ENCODE measurements at places on chromosomes 5 and 9. TPM values are rescaled to one million over a fixed set of nuclear protein-coding genes. Genes with fewer than 3 reads are reported as not detected.

GRCh38 chr5:118311103-118311819, 677.1 kb downstream of the DTWD2 start:
- no peak for DNase-seq
- H3K4me3 ChIP-seq = no peak overlapping the region
- H3K4me1 ChIP-seq = no peaks in the 10 kb centered on the region
- H3K27ac ChIP-seq = no peak overlapping the region
- H3K36me3 ChIP-seq = no peaks in the 10 kb centered on the region
- no peaks in the 10 kb centered on the region for H3K27me3 ChIP-seq

DNA sequence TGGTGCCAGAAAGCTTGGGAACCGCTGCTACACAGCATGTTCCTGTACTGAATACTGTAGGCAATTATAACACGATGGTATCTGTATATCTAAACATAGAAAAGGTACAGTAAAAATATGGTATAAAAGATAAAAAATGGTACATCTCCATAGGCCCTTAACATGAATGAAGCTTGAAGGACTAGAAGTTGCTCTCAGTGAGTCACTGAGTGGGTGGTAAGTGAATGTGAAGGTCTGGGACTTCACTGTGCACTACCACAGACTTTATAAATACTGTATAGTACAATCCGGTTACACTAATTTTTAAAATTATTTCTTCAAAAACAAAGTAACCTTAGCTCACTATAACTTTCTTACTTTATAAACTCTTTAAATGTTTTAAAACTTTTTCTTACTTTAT, 819.9 kb upstream of the GRAMD2B start:
- no peak overlapping the region for H3K27ac ChIP-seq
- no peak overlapping the region for H3K4me3 ChIP-seq
- no peaks in the 10 kb centered on the region for H3K36me3 ChIP-seq
- DNase-seq = no peak
- no peaks in the 10 kb centered on the region for H3K27me3 ChIP-seq

The SPINK6 gene
- total RNA-seq = not detected

The PCDHA3 gene
- total RNA-seq = 0.32 TPM

DNA sequence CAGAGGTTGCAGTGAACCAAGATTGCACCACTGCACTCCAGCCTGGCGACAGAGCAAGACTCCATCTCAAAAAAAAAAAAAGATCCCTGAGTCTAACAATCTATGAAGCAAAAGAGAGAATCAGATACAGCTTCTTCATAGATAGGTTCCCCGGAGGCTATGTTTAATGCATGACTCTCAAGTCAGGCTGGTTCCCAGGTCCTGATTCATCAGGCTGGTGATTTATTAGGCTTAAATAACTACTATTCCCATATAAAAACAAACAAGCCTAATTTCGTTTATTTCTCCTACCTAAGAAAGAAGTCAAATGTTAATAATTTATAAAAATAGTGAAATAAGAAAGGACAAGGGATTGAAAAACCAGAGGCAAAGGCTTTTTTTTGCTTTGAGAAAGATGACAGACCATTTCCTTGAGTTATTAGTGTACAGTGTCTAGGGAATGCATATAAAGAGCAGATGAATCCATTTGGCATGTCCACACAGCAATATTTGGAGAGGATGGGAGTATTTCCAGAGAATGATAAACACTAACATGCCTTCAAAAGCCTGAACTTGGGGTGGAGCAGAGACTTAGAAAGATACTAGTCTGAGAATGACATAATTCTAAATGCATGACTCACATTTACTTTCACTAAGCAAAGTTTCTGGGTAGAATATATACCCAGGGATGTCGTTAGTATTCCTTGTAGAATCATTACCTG, 115.3 kb downstream of the NREP start:
- no peaks in the 10 kb centered on the region for H3K27me3 ChIP-seq
- no peak overlapping the region for H3K4me3 ChIP-seq
- no peaks in the 10 kb centered on the region for H3K36me3 ChIP-seq
- DNase-seq = no peak
- H3K4me1 ChIP-seq = no peaks in the 10 kb centered on the region
- no peak overlapping the region for H3K27ac ChIP-seq

The CANX gene
- 297 TPM for total RNA-seq

The PDZD2 gene
- 3.7 TPM for total RNA-seq

The RASGRF2 gene
- total RNA-seq = 2.7 TPM

DNA sequence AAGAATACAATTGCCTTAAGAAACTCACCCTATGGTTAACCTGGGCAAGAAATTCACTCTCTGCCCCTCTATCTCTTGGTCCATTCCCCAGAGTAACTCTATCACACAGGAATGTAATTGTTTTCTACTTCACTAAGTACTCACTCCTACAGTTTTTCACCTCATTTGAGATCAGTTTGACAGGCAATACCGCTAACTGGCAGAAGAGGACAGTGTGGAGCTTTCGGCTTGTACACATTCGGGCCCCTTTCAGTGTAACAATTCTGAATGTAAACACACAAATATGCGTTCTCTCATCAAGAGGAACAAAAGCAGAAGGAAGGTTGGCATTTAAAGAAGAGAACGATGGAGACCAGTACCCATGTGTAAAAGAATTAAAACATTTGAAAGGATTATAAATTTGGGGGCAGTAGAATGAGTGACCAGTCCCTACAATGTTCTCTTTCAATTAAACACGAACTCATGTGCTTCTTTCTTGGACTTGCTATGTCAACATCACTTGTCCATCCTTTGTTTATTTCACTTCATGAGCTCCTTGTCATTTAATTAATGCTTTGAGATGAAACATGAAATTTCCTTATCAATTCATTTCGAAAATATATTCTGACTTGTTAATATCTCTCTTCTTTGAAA, 188.5 kb upstream of the GRAMD2B start:
- no peak overlapping the region for H3K4me3 ChIP-seq
- H3K27me3 ChIP-seq = no peaks in the 10 kb centered on the region
- peak; percentile 19 for DNase-seq

DNA sequence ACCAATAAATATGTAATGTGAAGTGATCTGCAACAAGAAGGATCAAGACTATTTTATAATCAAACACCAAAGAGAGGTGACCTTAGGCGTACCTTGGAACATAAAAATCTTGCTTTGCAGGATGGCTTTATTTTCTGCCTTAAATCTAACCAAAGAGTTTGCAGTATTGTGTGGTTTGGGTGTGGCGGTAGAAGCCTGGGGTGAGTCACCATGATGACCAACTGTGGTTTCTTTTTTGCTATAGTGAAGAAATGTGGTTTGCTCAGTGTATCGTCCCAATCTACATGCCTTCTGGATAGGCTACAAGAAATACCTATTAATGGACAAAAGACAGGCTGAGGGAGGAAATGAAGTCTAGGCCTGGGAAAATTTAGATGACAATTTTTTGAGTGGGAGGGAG, 5.1 kb upstream of the CAST start:
- H3K36me3 ChIP-seq = no peaks in the 10 kb centered on the region
- no peak overlapping the region for H3K4me3 ChIP-seq
- DNase-seq = peak; percentile 56
- peak overlapping the region; percentile 100 for H3K27ac ChIP-seq
- H3K4me1 ChIP-seq = peaks cover 26% of the 10 kb centered on the region

The MBLAC2 gene
- 6.0 TPM for total RNA-seq

The TAS2R1 gene
- total RNA-seq = not detected

DNA sequence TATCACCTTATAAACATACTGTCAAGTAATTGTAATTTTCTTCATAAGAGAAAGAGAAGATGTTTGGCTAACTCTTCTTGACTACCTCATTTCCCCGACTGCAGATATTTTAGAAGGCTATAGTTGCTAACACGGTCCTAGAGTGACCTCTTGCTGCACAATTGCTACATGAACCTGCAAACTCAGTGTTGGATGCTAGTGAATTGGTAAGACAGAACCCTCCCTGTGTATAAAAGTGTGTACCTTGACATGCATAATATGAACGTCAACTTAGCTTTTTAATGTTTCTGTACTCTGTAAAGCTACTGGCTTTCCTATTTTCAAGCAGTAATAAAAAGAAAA, 46.7 kb upstream of the CER1 start:
- no peaks in the 10 kb centered on the region for H3K27me3 ChIP-seq
- no peak overlapping the region for H3K4me3 ChIP-seq
- H3K27ac ChIP-seq = no peak overlapping the region
- H3K4me1 ChIP-seq = peaks cover 4% of the 10 kb centered on the region
- DNase-seq = no peak
- H3K36me3 ChIP-seq = no peaks in the 10 kb centered on the region

The PCDHB12 gene
- 0.40 TPM for total RNA-seq

DNA sequence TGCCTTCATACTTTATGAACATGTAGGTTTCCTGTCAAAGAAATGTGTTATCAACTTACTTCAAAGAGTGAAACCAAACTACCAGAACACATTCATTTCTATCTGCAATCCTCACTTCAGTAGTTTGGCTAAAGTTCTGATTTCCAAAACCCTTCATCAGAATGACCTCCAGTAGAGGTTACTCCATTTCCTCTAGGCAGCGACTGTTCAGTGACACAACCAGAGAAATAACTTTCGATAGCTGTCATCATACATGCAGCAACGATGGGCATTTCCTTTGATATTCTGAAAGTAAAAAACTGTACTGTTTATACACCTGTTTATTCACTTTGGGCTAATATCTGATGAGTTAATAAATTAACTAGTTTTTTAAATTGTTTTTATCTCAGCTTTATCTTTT, 532.5 kb upstream of the IZUMO3 start:
- H3K36me3 ChIP-seq = no peaks in the 10 kb centered on the region
- no peaks in the 10 kb centered on the region for H3K4me1 ChIP-seq
- no peak overlapping the region for H3K27ac ChIP-seq
- no peak overlapping the region for H3K4me3 ChIP-seq
- no peaks in the 10 kb centered on the region for H3K27me3 ChIP-seq

DNA sequence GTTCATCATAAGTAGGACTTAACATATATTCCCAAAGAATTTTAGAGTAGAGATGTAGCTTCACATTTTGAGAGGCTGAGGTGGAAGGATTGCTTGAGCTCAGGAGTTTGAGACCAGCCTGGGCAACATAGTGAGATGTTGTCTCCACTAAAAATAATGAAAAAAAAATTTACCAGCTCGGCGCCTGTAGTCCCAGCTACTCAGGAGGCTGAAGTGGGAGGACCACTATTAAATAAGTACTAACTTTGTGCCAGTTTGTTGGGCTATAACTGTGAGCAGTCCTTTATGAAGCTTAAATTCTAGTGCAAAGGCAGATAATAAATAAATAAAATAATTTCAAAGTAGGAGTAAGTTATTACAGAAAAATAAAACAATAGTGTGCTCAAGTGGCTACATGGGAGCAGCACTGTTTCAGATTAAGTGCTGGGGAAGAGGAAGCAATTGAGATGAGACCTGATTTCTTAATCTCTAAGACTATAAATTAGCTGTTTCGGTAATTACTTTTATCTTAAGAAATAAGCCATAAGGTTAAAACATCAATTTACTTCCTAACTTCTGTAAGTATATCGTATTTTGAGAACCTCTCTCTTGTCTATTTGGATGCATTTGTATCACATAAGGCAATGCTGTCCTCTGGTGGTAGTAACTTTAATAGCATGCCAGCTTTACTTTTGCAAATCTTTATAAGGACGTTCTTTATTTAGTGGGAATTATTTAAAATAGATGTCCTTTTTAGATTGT, 98.9 kb downstream of the CSNK1G3 start:
- no peak for DNase-seq
- H3K4me1 ChIP-seq = no peaks in the 10 kb centered on the region
- no peak overlapping the region for H3K27ac ChIP-seq

- H3K4me3 ChIP-seq = no peak overlapping the region
- DNase-seq = no peak
- H3K27ac ChIP-seq = no peak overlapping the region
- H3K36me3 ChIP-seq = no peaks in the 10 kb centered on the region
- peaks cover 16% of the 10 kb centered on the region for H3K27me3 ChIP-seq
- H3K4me1 ChIP-seq = no peaks in the 10 kb centered on the region
Observed at GRCh38 chr5:80963966-80964481, 3.9 kb downstream of the RASGRF2 start.

DNA sequence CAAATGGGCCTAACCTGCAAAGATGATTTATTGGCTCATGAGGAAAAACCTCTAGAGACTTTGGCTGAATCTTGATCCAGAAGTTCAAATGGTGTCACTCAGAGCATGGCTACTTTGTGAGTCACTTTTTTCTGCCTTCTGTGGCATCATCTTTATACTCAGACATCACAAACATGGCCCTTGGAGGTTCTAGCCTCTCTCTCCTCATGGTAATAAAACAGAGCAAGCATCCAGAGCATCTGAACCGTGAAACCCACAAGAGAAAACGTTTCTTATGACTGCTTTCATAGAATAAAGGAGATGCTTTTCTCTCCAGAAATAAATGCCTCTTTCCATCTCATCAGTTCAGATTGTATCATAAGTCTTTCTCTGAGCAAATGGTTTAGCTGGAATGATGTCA, 780.3 kb downstream of the KCTD16 start:
- H3K27ac ChIP-seq = no peak overlapping the region
- H3K4me3 ChIP-seq = no peak overlapping the region
- no peaks in the 10 kb centered on the region for H3K27me3 ChIP-seq
- no peaks in the 10 kb centered on the region for H3K4me1 ChIP-seq
- H3K36me3 ChIP-seq = no peaks in the 10 kb centered on the region

The PDGFRB gene
- 56.3 TPM for total RNA-seq

The PTGR1 gene
- total RNA-seq = 2.6 TPM

- no peak for DNase-seq
- H3K4me3 ChIP-seq = no peak overlapping the region
- no peaks in the 10 kb centered on the region for H3K27me3 ChIP-seq
- H3K27ac ChIP-seq = no peak overlapping the region
- H3K4me1 ChIP-seq = peaks cover 16% of the 10 kb centered on the region
Observed at GRCh38 chr9:33388110-33388994, 14.0 kb downstream of the AQP7 start.

GRCh38 chr9:36818965-36819870, 214.8 kb downstream of the PAX5 start:
- H3K36me3 ChIP-seq = no peaks in the 10 kb centered on the region
- H3K27ac ChIP-seq = no peak overlapping the region
- H3K4me3 ChIP-seq = no peak overlapping the region
- H3K4me1 ChIP-seq = no peaks in the 10 kb centered on the region

GRCh38 chr9:96289392-96289791, 12.6 kb downstream of the HSD17B3 start:
- no peaks in the 10 kb centered on the region for H3K27me3 ChIP-seq
- H3K4me1 ChIP-seq = no peaks in the 10 kb centered on the region
- H3K4me3 ChIP-seq = no peak overlapping the region
- H3K27ac ChIP-seq = no peak overlapping the region
- DNase-seq = no peak
- H3K36me3 ChIP-seq = no peaks in the 10 kb centered on the region

Measured in transverse colon (tissue), 4 donors.